Large intestine (tissue), 12 donors: ENCODE measurements at places on chromosomes 4 and X.
A peak's percentile ranks its signal among the peaks of the same experiment; 100 is the strongest.

GRCh38 chr4:182141061-182141460 is 102.1 kb upstream of the TENM3 start:
- peak; percentile 5 for DNase-seq

DNA sequence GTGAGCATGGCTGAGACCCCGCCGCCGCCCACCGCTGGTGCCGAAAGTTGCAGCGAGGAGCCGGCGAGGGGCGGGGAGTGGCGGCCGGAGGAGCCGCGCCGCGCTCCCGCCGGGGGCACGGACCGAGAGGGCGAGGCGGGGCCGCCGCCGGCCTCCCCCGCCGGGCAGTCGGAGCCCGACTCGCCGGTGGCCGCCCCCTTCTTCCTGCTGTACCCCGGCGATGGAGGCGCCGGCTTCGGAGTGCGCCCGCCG is 16.5 kb downstream of the UTP3 start:
- DNase-seq = no peak

DNA sequence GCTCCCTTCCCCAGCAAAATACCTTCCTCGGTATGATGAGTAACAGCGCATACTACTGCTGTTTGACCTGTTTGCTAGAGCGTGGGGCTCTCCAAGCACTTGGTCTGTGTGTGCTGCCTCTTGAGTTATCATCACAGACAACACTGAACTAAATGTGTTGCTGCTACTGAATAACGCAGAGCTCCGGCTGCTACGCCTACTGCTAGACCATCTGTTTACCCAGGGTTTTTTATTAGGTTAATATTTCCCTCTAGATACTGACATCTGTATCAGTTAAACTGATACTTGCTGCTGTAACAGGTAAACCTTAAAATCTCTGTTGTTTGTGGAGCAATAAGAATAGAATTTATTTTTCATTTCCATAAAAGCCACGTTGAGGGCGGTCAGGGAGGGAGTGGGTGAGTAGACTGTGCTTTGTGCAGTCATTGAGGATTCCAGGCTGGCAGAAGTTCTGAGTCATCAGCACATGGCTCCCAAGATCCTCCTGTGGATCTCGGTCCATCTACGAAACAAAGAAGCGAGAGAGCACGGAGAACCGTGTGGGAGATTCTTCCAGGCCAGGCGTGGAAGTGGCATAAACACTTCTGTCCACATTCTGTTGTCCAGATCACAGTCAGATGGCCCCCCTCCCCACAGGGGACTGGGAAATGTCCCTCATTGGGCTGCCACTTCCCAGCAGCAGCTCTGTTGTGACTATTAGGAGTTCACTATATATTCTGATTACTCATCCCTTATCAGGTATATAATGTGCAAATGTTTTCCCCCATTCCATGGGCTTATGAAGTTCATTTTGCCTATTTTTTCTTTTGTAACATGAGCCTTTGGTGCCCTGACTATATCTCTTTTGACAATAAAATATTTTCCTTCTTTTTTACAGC is 14.1 kb downstream of the GRK4 start:
- DNase-seq = no peak

- DNase-seq = no peak
These were observed 218.7 kb downstream of the MAPK10 start for GRCh38 chr4:86141161-86141560.

- no peak for DNase-seq
These were observed 152.3 kb downstream of the WDFY3 start for GRCh38 chr4:84814094-84814750.

DNA sequence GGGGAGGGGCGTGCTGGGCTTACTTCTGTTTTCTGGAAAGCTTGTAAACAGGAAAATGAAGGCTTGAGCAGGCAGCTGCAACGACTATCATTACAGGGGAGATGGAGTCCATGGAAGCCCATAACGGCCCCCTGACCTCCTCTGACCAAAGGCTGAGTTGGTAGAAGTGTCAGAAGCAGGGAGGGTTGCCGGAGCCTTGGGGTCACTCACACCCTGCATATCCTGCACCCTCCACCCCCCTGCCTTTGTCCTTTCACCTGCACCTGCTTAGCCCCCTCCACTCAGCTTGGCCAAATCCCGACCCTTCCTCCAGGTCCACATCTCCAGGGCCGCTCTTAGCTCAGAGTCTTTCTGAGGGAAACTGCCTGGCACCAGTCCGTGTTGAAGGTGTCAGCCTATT is 12.5 kb upstream of the MSX1 start:
- no peak for DNase-seq

GRCh38 chr4:68797618-68798017 is 18.2 kb upstream of the UGT2B10 start:
- no peak for DNase-seq

DNA sequence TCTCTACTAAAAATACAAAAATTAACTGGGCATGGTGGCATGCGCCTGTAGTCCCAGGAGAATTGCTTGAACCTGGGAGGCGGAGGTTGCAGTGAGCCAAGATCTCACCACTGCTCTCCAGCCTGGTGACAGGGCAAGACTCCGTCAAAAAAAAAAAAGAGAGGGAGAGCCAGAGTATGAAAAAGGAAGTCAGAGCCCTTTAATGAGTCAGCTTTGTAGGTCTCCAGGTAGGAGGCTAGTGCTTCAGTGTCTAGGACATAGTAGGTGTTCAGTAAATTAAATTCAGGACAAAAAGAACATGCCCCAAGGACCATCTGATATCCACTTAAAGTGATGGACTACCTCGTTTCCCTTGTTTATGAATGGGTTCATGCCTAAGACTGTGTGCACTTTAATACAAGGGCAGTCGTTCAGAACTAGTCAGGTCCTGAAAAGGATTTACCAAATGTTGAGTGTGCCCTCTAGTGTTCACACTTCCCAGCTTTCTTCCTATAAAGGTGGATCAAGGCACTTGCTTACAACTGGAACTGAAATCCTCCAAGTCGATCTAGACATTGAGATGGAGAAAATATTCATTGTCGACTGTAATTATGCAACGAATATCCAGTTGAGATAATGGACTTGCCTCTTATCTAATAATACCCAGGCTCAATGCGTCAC is 29.0 kb downstream of the F9 start:
- peak; percentile 19 for DNase-seq

GRCh38 chrX:38311743-38312142 is 15.6 kb downstream of the RPGR start:
- DNase-seq = no peak

DNA sequence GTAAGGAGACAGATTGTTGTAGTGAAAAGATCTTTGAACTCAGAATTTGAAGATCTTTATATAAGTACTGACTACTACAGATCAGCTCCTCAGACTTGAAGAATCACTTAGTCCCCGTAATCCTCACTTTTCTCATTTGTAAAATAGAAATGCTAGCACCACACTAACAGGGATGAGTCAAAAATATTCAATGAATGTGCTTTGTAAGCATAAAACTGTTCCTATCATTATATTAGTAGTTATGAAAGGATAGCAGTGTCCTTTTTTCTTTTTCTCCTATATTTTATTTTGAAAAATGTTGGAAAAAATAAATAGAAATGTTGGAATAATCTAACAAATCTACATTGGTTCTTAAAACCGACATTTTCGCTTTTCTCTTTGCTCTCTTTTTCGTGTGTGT is 25.4 kb downstream of the NFKB1 start:
- no peak for DNase-seq

DNA sequence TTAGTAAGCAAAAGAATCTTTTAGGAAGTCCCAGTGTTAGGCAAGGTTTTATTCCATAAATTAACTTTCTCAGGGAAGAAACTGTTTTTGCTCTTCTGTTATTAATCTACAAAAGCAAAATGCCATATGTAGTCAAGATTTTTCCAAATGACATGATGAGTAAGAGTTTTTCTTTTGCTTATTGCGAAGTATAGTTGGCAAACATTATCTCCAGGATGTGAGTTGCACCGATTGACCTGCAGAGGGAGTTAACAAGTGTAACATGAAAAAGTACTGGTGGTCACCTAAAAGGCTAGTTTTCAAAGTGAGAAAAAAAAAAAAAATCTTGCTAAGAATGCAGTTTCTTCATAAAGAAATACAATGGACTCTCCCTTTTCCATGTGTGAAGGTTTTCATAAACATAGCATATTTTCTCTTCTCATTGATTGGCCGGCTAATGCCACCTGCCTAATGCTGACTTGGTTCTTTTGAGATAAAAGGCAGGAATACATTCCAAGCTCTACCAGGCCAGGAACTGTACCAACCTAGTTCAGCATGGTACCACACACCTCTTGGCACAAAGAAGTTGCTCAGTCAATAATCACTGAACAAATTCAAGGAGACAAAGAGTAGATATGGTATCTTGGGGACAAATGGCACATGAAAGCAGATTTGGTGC is 100.2 kb downstream of the LNX1 start:
- DNase-seq = peak; percentile 16

- no peak for DNase-seq
These were observed 176.7 kb downstream of the SH3BGRL start for GRCh38 chrX:81378560-81378959.

- DNase-seq = no peak
These were observed 66.3 kb upstream of the TMEM164 start for GRCh38 chrX:109936598-109936997.

- no peak for DNase-seq
These were observed 683.6 kb upstream of the TENM3 start for GRCh38 chr4:181559637-181560036.

GRCh38 chr4:13533670-13534343 is 10.5 kb downstream of the NKX3-2 start:
- DNase-seq = no peak

GRCh38 chr4:100981447-100982204 is 365.7 kb downstream of the PPP3CA start:
- DNase-seq = no peak

DNA sequence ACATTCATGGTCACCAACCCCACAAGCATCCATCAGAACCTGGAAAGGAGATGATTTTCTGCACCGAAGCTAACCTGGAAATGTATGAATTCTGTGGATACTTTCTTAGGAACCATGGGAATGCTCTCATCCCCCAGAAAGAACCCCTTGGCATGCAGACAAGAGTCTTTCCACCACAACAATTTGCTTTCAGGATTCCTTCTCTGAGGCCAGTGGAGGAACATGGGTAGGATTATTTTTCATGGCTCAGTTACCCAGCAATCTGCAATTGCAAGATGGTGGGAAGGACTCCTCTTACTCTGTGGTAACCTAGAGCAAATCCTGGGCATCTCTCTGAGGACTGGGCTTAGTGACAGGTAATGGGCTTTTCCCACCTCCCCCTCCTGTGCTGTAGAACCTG is 131.9 kb upstream of the MSX1 start:
- DNase-seq = no peak

- no peak for DNase-seq
These were observed 112.5 kb upstream of the MAP9 start for GRCh38 chr4:155489271-155489670.

GRCh38 chr4:138749303-138749702 is 266.3 kb upstream of the NOCT start:
- DNase-seq = no peak

DNA sequence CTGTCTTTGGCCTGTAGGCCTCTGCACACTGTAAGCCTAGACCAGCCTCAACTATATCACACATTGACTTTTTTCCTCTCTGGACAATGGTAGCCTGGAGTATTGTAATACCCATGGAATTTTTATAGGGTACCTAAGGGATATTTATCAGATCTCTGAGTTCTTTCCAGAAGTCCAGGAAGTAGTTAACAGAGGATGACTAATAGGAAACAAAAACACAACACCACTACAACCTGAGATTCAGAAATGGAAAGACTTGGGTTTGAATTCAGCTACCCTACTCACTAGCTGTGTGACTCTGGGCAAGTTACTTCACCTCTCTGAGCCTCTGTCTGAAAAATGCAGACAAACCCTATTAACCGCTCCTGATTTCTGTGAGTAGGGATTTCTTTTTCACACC is 7.7 kb upstream of the STX18 start:
- no peak for DNase-seq

DNA sequence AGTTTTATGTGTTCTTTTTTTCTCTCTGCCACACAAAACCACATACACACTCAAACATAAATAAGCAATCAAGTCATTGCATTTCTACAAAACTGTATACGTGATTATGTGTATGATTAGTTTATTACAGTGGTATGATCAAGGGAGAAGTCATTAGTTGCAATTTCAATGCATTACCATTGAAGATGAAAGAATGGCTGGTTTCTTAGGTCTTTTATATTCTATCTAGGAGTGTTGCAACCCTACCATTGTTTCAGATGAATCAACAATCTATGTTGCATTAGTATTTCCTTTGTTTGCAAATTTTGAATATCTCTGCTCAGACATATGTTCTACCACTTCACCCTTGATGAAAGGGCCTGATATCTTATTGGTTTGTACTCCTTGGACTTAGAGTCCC is 6.8 kb downstream of the ANXA3 start:
- DNase-seq = no peak

DNA sequence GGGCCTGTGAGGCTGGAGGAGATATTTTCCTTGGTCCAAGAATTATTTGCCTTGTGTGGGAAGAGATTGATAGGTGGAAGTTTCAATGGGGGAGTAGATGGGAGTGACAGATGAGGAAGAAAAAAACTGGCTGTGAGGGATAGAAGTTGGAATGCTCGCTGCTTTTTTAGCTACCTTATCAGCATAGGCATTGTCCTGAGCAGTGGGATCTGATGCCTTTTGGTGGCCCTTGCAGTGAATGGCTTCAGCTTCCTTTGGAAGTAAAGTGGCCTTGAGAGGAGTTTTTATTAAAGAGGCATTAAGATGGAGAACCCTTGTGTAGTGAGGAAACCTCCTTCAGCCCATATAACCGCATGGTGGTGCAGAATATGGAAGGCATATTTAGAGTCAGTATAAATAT is 16.0 kb downstream of the KLKB1 start:
- no peak for DNase-seq

GRCh38 chr4:121651597-121651996 is 45.2 kb downstream of the ANXA5 start:
- no peak for DNase-seq

GRCh38 chr4:169133932-169134331 is 123.9 kb upstream of the CBR4 start:
- no peak for DNase-seq

GRCh38 chrX:45765767-45766166 is 565.1 kb upstream of the DIPK2B start:
- DNase-seq = no peak

DNA sequence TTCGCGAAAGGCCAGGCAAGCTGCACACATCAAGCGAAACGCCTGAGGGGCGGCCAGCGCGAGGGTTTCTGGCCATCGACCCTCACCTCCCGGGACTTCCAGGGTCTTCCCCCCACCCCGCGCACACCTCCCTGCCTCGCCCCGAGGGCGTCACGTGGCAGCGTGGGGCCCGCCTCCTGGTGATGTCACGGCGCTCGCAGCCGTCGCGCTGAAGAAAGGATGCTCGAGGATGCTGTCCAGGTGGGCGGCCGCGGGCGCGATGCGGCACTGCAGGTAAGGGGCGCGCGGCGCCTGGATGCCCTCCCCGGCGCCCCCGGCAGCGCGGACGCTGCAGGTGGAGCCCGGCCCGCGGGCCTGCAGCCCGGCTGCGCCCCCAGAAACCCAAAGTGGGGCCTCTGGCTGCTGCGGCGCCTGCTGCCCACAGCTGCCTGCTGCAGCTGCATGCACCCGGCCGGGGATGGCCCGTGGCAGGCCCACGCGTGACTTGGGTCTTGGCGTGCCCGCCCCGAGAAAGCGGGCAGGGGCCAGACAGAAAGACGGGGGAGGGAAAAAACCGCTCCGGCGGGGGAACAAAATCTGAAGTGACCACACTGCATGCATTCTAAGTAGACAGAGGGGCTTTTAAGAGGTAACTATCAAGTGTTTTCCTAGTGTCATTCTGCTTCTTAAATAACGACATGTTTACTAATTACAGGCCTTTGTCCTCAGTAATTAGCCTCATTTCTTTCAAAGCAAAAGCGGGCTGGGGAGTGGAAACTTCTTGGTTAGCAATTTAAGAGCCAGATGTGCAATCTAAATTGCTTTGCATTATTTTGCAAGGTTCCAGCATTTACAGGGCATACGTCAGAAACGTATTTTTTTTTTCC is 1.7 kb downstream of the CLCN4 start:
- DNase-seq = no peak

- DNase-seq = no peak
These were observed 1552.6 kb downstream of the C4orf33 start for GRCh38 chr4:130648570-130648969.
